ENCODE measurements at places on chromosomes 1 and 21.

GRCh38 chr21:15080526-15080925 lies 15.7 kb upstream of the NRIP1 start:
- DNase-seq: no peak

- DNase-seq: no peak
These were observed 15.0 kb downstream of the ETNK2 start for GRCh38 chr1:204136814-204137213.

DNA sequence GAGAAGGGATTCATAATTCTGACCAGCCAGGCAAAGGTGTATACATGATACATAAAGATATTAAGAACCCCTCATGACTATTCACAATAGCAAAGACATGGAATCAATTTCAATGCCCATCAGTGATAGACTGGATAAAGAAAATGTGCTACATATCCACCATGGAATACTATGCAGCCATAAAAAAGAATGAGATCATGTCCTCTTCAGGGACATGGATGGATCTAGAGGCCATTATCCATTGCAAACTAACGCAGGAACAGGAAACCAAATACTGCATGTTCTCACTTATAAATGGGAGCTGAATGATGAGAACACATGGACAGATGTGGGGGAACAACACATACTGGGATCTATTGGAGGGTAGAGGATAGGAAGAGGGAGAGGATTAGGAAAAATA lies 21.4 kb downstream of the CR1L start:
- no peak for DNase-seq

GRCh38 chr1:5427026-5427613 lies 565.1 kb downstream of the NPHP4 start:
- DNase-seq: no peak

DNA sequence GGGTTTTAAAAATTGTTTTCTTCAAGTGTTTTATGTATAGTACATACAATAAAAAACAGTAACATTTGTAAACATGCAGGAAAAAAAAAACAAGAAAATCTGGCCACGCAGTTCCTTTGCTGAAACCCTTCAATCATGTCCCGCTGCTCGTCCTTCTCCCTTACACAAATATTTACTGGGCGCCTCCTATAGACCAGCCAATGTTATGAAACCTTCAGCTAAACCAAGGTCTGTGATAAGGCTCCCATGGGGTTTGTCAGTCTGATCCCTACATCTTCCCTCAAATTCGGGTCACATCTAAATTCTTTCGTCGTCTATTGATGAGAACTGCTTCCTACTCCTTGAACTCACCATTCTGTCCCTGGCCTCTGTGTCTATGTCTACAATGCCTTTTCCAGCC lies 583.9 kb downstream of the SMYD3 start:
- no peak for DNase-seq

DNA sequence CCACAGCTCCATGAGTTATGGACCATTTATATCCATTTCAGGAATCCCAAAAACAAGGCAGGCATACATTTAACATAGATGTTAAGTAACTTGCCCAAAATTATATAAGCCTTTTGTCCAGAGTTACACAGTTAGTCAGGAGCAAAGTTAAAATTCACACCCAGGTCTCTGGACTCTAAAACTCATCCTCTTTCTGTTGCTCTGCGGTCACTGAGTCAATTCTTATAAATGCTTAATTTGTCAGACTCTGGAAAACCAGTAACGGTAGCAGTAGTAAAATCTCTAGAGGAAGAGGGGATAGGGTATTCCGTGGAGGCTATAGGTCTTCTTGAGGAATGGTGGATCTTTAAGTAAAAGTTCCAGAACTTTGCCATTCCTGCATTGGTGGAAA lies 223.6 kb upstream of the JUN start:
- no peak for DNase-seq

DNA sequence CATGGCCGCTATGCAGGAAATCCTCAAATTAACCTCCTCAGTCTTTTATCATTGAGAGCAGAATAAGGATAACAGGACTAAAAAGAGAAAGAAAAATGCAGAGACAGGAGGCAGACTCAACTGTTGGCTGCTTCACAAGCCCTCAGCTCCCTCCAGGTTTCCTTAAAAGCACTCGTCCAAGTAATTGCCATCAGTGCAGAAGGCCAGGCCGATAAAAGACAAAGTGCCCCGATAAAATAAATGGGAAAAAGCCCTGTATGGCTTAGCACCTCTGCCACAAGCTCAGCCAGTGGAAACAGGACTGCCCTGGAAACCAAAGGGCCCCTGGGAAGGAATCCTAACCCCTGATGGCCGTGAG lies 8.1 kb downstream of the S100A6 start:
- DNase-seq: no peak

GRCh38 chr1:225937048-225937968 lies 3.7 kb downstream of the LEFTY2 start:
- DNase-seq: no peak

- no peak for DNase-seq
These were observed 17.1 kb downstream of the SCAF4 start for GRCh38 chr21:31714741-31715365.

GRCh38 chr1:204480515-204480914 lies 14.1 kb downstream of the PIK3C2B start:
- no peak for DNase-seq

GRCh38 chr1:236837115-236837514 lies 42.0 kb downstream of the MTR start:
- no peak for DNase-seq

- peak; percentile 53 for DNase-seq
These were observed 20.9 kb downstream of the S1PR1 start for GRCh38 chr1:101257500-101258325.

GRCh38 chr21:34844924-34845238 lies 176.1 kb downstream of the CLIC6 start:
- no peak for DNase-seq

GRCh38 chr1:219587801-219588561 lies 24.9 kb downstream of the ZC3H11B start:
- no peak for DNase-seq

DNA sequence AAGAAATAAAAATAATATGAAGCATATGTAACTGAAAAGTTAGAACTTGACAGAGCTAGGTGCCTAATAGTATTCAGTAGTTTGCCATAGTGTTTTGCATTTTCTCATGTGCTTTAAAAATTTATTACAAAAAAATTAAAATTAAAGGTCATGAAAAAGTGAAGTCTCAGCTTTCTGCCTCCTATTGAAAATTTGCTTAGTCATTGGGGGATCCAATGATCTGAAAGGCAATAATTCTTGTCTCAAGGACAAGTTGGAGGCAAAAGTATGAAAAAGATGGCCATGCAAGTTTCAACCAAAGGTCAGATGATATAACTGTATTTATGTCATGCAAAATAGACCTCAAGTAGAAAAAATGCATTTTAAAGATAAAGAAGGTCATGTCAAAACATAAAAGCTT lies 140.7 kb downstream of the DUSP10 start:
- DNase-seq: no peak

- no peak for DNase-seq
These were observed 22.9 kb downstream of the RGL1 start for GRCh38 chr1:183827801-183828200.

DNA sequence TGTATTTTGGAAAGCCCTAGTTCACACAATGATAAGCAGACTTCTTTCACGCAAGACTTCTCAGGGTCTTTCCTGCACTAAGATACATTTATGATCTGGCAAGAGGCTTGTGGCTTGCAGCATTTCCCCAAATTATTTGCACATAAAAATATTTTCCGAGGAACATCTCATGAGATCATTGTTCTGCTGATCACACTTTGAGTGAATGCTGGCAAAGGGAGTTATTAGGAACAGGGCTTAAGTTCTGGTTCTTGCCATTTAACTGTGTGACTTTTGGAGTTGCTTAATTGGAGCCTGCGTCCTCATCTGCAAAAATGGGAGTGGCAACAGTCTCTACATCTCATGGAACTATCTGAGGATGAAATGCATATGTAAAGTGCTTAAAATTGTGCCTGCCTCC lies 50.2 kb downstream of the GADD45A start:
- DNase-seq: no peak

- no peak for DNase-seq
These were observed 42.9 kb upstream of the TDRD10 start for GRCh38 chr1:154459080-154459479.

DNA sequence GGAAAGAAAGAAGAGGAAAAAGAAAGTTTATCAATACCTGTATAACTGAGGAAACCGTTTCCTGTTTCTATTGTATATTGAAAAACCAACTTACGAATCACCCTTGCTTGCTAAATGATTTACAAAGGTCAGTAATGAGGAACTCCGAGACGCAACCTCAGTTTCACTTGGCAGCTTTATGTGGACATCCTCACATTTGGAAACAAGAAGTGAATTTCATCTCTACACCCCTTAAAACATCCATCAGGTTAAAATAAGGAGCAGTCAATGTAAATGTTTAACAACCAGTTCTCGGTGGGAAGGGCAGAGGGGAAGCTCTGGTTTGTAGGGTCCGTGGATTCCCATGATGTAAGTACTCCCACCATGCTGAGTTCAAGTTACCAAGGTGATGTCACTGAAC lies 481.7 kb upstream of the RUNX1 start:
- DNase-seq: no peak

DNA sequence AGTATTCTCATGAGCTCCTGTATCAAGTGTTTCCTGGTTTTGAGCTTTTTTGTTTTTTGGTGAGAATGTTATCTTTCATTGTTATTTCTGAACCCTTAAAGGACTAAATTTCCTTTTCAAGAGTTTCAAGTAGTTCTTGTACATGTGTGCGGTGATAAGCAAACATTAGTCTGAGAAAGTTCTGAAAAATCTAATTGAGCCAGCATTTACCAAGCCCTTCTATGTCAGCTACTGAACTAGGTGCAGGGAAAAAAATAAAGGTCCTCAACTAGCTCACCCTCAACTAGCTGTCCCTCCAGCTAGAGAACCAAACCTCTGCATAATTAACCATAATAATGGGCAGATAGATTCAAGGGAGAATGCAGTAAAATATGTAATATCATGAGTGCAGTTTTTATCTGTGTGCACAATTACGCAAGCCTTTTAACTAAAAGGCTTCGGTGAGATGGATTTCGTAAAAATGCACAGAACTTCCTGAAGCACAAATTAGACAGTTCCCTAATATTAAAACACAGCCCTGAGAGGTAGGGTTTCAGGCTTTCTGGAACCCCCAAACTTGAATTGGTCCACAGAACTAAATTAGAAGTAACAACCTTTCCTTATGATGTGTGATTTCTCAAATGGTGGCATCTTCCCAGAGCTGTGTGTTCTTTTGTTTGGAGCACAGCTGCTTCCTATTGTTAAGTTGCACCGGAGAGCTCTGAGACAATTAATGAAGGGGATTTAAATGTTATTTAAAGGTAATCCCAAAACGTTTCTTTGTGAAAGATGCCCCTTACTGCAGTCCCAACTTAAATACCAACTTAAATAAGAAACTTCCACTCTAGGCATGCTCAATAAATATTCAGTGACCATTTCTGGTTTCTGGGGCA lies 165.8 kb downstream of the NFIA start:
- DNase-seq: no peak

- DNase-seq: no peak
These were observed 5.6 kb downstream of the CD58 start for GRCh38 chr1:116565222-116565621.

- DNase-seq: no peak
These were observed 56.3 kb upstream of the CNN3 start for GRCh38 chr1:94983171-94983739.

DNA sequence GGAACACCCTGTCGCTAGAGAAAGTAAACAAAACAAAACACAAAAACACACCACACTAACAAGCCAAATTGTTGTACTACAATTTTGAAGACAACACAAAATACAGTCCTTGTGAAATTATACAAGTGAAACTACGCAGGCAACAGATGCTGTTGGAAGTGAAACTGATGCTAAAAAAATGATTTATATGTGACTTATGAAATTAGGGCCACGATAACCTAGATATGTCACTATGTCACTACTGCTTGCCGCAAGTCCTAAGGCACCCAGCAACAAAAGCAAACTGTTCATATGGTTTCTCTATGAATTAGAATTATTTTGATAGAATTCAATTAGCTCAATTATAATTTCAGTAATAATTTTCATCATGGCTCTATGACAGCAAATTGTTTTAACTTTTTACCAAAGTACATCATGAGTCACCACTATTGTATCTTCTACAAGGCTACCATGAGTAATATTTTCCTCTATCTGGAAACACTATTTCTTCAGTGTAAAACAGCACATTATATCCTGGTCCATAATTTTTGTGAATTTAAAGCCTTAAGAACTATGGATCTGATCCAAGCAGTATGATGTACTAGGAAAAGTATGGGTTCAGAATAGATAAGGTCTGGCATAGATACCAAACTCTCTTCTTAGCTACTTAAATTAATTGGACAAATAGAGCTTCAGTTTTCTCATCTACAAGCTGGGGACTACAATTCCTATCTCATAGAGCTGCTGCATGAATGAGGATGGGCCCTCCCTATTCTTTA lies 216.3 kb downstream of the COL11A1 start:
- no peak for DNase-seq

DNA sequence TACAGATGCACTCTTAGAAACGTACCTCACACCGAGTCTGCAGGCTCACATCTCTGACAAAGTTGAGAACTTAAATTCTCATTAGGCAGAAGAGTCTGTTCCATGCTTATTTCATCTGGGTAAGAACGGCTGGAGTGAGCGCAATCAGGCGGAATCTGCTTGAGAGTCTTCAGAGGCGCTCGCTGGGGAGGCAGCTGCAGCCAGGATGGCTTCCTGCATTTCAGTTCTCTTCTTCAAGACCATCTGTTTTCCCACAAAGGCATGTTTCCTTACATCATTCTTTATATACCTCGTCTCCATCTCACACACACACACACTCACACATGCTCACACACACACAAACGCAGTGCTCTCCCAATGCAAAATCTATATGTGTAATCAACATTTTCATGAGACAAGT lies 497.1 kb downstream of the AJAP1 start:
- DNase-seq: no peak

DNA sequence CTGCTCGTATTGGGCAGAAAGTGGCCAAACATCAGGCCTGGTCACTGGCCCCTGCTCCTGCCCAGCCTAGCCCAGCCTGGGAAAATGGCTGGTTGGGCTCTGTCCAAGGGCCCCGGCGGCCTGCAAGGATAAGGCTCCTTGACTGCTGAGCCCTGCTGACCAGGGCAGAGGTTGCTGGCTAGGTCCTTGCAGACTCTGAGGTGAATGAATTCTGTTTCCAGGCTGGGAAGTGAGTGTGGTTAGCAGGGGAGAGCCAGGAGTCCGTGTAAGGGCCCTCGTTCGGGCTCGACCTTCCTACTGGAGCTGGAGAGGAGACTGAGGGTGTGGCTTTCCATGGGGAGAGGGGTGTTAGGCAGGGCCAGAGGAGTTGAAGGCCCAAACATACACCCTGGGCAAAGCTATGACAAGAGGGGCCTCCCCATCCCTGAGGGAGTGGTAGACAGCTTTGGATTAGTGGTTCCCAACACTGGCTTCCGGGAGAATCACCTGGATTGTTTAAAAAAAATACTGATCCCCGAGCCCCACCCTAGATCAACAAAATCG lies 20.6 kb downstream of the CSF1 start:
- peak; percentile 87 for DNase-seq

- no peak for DNase-seq
These were observed 41.4 kb downstream of the HMGB4 start for GRCh38 chr1:33905241-33905640.

Data from lower lobe of right lung (tissue), 2 donors.